HFFc6 (cell line): ENCODE measurements at places on chromosomes 2 and 18.

GRCh38 chr2:85727798-85728197 is 26.0 kb upstream of the ATOH8 start:
- no peak for DNase-seq

- DNase-seq: no peak
Observed at GRCh38 chr2:18074476-18074875, 196.0 kb downstream of the KCNS3 start.

DNA sequence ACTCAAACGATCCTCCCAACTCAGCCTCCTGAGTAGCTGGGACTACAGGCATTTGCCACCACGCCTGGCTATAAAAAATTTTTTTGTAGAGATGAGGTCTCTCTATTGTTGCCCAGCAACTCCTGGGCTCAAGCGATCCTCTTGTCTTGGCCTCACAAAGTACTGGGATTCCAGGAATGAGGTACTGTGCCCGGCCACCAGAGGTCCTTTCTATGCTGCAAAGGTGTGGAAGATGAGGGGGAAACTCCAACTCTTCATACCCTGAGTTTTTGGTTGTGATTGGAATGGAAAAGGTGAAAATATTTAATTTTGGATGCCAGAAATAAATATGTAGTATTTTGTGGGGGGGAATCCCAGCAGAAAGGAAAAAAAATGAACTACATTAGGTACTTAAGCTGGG is 36.0 kb downstream of the MRPL33 start:
- no peak for DNase-seq

DNA sequence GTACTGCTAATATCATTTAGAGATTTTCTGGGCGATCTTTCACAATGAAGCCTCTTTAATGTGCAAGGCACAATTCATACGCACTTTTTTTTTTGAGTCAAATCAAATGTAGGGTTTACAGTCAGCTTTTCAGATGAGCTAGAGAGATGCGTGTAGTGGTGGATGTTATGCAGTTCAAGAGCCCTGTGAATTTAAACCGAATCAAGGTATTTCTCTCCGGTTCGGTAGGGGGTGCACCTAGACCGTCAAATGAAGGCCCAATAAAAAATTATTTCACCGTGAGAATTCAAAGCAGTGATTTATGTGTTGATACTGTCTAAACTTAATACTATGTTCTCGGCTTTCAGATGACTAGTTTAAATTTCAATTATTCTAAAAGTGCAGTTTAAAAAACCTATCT is 1.1 kb downstream of the PTH2R start:
- DNase-seq: peak; percentile 3

GRCh38 chr2:55763721-55764120 is 70.1 kb upstream of the PNPT1 start:
- no peak for DNase-seq

DNA sequence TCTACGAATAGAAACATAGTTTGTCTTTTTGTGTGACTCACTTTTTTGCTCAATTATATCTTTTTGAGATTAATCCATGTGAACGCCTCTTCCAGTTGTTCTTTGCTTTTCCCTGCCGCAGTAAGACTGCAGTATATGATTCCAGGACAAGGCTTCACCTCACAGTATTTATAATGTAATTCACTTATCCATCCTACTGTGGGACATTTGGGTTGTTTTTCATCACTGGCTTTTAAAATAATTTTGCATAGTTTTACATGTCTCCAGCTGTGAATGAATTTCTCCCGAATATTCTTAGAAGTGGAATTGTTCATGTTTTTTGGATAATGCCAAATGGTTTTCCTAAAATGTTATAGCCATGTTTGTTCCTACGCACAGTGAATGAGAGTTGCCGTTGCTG is 21.9 kb downstream of the COPS9 start:
- DNase-seq: no peak

- no peak for DNase-seq
Observed at GRCh38 chr18:32156855-32157254, 33.0 kb upstream of the MEP1B start.

DNA sequence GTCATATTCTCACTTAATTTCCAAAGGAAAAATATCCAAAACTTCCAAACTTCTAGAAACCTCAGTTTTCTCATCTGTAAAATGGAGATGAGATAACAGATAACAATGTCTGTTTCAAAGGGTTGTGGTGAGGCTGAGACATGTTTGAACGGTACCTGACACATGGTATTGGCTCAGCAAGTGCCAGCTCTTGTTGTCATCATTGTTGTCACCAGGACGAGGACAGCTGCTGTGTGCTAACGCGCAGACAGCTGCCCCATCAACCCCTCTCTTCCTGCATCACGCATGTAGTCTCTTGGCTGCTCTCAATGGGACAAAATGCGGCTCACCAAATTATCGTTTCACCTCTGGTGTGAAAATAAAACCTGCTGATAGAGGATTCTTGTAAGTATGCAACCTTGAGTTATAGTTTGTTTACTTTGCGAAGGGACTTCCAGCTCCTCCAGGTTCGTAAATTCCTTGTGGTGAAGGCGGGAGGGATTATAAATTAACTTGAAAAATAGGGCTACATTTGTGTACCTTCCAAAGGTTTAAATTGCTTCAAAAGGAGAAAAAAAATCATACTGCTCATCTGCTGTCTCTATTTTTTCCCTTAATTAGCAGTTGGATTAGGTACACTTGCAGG is 605.4 kb downstream of the BCL11A start:
- no peak for DNase-seq

GRCh38 chr2:118853129-118853640 is 5.7 kb upstream of the EN1 start:
- DNase-seq: no peak

DNA sequence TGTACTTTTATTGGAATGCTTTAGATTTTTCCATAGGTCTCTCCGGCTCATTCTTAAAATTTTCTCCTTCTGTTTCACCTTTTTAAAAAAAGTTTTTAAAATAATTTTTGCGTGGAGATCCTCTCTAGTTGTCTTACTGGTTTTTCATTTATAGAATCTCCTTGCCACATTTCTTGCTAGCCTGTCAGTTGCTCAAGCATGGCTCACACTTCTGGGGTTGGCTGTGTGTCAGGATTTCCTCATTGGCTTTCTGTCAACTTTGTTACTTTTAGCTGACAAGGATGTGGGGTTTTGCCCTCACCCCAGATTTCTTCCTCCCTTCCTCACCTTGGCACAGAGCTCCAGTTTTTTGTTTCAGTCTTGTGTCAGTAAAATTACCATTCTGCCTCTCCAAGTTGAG is 124.6 kb downstream of the ZNF407 start:
- DNase-seq: peak; percentile 10

DNA sequence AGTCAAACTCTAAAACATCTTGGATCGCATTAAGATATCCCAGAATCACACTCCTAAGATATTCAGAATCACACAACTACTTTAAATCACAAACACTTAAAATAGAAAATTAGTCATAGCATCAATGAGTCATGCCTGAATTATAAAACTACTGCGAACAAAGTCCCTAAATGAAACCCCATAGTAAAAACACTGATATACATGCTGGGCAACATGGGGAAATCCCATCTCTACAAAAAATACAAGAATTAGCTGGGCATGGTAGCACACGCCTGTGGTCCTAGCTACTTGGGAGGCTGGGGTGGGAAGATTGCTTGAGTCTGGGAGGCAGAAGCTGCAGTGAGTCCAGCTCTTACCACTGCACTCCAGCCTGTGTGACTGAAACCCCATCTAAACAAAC is 101.7 kb downstream of the COBLL1 start:
- peak; percentile 65 for DNase-seq

DNA sequence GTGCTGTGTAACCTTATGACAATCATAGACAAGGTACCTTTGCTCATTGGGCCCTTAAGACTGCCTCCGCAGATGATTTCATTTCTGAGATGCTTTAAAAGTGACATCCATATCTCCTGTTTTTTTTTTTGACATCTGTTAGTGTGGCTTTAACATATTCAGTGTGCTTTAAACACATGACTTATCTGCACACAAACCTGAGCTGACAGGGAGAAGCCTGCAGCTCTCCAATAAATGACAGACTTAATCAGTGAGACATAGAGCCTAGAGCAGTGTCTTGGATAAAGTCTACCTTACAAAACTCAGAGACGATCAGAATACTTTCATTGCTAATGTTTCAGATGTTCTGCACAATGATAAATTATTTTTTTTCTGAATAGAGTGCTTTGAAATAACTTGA is 130.7 kb downstream of the UBE2E3 start:
- no peak for DNase-seq

DNA sequence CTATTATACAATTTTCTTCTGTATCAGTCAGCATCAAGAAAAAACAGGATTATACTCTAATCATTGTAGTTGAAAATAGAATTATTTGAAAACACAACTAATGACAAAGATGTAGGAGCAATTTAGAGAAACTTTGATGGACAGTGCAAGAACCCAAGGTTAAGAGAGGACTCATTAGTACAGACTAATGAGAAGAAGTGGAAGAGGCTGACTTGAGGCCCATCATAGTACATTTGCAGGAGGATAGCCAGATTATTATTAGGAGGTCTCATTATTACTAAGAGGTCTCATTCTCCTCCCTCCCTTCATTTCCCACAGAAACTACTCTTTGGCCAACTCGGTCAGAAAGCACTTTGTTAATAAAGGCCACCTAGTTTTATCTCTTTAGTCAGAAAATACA is 1983.0 kb downstream of the SUCLG1 start:
- DNase-seq: no peak

DNA sequence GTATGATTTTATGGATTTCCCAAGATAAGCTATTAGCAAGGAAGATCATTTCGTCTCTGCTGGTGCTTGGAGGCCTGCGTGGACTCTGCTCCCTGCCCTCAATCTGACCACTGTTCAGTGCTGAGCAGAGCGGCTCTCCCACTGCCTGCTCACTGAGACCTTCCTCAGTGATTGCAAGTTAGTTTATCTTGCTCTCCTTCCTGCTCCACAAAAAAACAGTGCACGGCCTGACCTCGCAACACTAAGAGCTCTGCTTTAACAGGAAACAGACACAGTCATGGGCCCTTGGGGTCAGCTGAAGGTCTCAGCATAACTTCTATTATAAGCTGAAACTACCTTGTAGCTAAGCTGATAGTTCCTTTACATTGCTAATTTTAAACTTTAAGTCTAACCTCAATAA is 53.1 kb downstream of the PRELID3A start:
- no peak for DNase-seq

DNA sequence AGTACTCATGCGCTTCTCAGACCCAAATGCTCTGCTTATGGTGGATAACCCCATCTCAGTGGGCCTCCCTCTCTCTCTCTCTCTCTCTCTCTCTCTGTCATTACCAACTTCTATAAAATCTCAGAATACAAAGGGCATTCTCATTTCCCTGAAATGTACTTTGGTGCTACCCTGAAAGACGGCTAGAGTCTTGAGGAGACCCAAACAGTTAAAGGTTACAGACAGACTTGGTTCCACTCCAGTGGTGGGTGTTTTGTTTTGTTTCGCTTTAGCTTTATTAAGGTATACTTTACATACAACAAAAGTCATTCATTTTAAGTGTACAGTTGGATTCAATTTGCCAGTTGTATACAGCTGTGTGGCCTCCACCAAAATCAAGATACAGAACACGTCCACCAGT is 60.9 kb downstream of the BCL11A start:
- no peak for DNase-seq

DNA sequence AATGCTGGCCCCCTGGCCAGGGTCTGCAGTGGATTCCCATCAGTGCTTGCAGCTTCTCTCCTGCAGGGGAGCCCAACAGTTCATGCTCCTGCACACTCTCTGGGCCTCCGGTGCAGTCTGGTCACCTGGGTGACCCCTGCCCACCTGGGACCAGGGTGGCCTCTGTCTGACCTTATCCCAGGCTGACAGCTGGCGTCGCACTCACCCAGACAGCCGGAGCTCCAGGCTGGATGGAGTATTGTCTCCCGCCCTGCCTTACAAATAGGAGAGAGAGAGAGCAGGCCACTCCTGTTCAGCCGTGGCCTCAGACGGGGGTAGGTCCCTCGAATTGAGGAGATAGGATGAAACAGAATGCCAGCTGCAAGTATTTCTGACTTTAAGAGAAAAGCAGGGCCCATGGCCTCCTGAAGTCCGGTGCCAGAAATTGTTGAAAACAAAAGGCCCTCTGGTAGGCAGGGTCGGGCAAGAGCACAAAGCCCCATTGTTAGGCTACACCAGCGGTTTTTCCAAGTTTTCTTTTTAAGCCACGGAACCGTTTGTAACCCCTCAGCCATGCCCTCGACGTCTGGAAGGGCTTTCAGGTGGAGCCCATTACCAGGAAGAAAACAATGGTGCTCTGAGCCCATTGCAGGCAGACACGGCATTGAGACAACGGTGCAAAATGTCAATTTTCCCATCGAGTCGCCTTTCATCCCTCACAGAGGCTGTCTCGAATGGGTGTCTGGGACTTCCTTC is 258.4 kb downstream of the BCL11A start:
- DNase-seq: no peak

DNA sequence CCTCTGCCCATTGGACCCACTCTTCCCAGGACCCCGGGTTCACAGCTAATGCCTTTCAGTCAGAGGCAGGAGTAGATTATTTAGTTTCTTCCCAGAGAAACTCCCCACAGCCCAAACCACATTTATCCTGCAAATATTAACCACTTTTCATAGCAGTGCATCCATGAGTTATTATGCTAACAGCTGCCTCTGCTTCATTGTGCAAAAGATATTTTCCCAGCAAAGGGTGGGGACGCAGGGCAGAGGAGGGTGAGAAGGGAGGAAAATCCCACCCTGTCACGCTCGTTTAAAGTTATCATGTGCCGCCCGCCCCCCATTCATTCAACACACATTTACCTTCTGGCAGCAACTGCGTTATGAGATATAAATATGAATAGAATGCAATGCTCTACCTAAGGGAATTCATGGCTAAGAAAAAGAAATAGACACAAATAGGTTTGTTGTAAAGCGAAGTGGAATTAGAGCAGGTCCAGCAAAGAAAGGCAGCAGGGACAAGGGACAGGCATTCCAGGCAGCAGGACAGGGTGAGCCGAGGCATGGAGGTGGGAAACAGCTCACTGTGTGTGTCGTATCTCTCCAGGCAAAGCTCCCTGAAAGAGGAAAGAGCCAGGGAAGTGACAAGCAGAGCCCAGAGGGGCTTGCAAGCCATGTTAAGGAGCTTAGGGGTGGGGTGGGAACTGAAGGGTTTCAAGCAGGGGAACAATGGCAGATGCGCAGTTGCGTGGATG is 46.3 kb upstream of the LTBP1 start:
- DNase-seq: no peak

DNA sequence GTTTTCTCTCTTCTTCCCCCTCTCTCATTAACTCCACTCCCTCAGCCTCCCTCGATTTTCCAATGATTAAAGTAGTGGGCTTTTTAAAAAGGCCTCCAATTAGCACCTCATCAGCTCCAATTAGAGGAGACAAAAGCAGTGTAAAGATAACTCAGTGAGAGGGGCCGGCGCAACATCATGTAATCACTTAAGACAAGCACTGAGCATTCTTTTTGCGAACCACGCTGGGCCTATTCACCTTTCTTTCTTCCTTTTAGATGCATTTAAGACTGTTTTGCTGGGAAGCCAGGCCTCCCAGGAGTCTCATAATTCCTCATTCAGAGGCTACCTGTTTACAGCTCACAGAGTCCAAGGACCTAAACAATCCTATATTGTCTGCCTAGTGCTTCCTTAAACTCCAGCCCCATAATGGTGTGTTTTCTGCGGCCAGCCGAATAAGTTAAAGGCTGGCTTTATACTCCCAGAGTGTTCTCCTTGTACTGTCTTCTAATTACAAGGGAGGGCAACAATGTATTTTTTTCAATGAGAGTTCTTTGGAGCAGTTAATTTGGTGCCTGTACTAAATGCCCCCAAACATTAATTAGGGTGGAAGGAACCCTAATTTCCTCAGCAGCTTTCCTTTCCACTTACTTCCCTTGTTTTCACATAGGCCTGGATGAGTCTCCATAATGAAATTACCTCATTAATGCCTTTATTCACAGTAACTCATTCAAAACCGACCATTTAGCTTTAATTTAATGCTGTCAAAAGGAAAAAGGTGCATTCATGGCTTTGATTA is 28.0 kb upstream of the LMAN1 start:
- DNase-seq: no peak

GRCh38 chr2:64738026-64738425 is 84.3 kb upstream of the SERTAD2 start:
- DNase-seq: no peak
